NCI-H146 (cell line): ENCODE measurements at places on chromosomes 1 and 21.

- DNase-seq, result no peak
These were observed 76.8 kb downstream of the STUM start for GRCh38 chr1:226625326-226625725.

- DNase-seq, result no peak
These were observed 146.7 kb upstream of the NFIA start for GRCh38 chr1:60935599-60936110.

GRCh38 chr1:182680901-182681567 is 3.4 kb downstream of the RGS8 start:
- no peak for DNase-seq

DNA sequence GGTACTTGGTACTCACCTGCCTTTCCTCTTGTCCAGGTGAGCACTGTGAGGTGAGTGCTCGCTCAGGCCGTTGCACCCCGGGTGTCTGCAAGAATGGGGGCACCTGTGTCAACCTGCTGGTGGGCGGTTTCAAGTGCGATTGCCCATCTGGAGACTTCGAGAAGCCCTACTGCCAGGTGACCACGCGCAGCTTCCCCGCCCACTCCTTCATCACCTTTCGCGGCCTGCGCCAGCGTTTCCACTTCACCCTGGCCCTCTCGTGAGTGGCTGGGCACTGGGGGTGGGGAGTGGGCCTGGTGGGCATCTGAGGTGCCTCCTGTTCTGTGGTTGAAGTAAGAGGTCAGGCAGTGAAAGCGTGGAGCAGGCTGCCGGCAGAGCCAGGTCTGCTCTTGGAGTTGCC is 11.7 kb downstream of the CELSR2 start:
- DNase-seq, result no peak

- no peak for DNase-seq
These were observed 41.4 kb downstream of the TARBP1 start for GRCh38 chr1:234437423-234438171.

DNA sequence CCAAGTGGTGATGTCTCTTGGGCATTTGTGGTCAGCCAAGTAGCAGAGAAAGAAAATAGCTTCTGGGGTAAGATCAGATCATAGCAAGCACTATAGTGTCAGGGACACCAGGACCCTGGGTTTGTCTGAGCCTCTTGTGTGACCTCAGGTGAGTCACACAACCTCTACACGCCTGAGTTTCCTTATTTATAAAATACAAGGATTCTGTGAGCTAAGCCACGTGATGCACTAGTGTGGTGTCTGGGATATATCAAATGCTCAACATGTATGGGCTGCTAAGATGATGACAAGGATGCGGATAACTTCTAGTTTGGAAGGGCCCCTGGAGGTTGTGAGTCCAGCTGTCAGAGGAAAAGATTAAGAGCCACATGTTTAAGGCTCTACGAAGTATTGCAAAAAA is 24.5 kb upstream of the ZNF436 start:
- DNase-seq, result no peak

GRCh38 chr1:18458133-18459092 is 22.3 kb upstream of the KLHDC7A start:
- no peak for DNase-seq

DNA sequence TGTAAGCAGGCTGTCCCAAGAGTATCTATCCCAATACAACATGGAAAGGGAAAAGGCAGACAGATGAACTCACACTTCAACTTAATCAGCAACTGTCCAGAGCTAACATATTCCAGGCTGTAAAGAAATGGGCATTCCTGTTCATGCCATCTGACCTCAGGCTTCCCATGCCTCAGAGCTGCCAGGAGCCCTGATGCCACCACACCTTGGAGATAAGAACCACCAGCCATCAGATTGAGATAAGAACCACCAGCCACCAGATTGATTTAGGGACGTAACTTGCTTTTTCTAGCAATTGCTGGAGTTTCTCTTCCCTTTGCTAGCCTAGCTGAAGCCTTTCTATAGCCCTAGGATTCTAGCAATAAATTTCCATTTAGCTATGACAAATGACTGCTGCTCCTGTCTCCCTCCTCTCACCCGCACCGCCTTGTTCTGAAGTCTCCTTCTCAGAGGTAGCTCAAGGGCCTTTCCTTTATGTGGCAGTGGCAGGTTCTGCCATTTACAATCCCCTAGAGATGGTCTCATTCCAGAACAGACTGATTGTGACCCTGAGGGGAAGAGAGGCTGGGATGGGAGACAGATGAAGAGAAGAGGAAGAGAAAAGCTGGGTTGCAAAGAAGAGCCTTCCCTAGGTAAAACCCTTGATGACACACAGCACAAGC is 88.0 kb upstream of the CTTNBP2NL start:
- DNase-seq, result no peak
